ENCODE measurements at places on chromosomes 2 and 18.

GRCh38 chr2:147424766-147425165 is 420.1 kb upstream of the ACVR2A start:
- DNase-seq = no peak

GRCh38 chr2:45731141-45731540 is 79.7 kb downstream of the PRKCE start:
- no peak for DNase-seq

GRCh38 chr2:8285081-8285480 is 396.8 kb upstream of the ID2 start:
- no peak for DNase-seq

GRCh38 chr2:79985571-79985970 is 319.0 kb downstream of the LRRTM1 start:
- no peak for DNase-seq

DNA sequence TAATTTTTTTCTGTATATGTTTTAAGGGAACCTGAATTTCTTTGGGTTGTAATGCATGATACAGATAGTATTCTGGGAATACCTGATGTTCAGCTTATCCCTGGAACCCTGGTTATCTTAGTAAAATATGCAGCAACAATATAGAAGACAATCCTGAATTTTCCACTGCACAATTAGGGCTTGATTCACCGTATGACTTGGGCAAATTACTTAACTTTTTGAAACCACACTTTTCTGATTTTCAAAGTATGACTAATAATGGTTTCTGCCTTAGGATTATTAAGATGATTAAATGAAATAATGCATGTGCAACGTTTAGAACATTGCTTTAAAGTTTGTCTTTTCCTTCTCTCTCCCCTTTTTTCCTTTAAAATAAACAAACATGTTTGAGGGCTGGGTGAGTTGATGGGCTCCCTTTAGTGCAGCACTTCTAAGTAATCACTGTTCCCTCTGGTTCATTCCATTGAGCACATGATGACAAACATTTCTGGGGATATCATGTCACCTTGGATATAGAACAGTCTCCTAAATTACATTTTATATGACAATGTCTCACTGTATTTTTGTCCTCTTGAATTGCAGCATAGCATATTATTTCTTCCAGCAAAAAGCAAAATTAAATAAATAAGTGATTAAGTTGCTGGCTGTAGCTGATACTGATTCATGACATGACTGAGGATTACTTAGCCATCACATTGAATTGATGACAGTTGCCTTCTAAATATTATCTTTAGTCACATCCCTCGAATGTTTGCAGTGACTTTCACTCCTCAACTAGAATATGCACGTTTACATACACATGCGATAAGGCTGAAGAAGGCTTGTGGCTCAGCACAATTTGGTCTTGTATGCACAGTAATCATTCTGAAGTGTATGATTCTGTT is 254.5 kb downstream of the NEDD4L start:
- DNase-seq = no peak

GRCh38 chr2:240445961-240446663 is 10.6 kb downstream of the GPC1 start:
- no peak for DNase-seq

DNA sequence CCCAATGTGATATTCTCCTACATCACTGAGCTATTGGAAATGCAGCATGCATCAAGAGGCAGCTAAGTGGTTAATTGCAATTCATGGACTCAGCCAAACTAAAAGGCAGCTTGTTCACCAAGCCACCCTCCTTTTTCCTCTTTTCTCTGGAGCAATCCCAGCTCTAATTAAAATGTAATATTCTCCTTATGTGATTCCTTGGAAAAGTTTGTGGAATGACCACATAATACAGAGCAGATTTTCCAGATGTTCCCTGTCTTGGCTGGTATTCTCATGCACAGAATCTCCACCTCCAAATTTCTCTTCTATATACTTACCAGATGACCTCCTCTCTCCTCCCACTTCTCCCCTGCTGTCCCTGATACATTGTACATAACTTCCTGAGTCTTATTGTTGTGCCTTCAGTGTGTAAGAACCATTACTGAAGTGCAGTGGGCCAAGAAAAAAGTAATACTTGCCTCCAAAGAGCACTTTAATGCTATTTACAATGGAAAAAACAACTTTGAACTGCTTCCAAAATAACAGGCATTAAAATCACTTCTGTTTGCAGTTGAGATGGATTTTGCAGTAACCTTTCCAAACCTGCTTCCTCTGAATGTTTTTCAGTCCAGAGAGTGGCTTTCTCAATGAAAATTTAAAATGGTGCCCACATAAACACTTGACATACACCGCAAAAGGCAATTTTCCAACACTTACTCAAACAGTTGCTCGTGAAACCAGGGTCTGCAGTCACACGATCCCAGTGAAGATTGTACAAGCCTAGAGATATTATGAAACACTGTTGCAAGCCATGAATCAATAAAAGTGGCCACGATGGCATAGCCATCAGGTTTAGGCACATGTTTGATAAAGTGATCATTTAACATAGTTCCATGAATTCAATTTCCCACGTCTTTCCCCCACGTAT is 258.0 kb downstream of the MTX2 start:
- no peak for DNase-seq

DNA sequence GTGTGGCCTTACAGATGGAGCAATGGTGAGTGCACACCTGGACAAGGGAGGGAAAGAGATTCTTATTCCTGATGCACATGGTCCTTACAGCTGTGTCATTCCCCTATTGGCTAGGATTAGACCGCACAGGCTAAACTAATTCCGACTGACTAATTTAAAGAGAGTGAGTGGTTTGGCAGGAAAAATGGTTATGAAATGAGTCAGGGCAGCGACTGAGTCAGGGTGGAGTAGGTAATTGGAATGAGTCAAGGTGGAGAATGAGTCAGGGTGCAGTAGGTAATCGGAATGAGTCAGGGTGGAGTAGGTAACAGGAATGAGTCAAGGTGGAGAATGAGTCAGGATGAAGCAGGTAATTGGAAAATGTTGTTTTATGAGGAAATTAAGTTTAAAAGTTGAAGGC is 1353.7 kb upstream of the LRRTM1 start:
- no peak for DNase-seq

DNA sequence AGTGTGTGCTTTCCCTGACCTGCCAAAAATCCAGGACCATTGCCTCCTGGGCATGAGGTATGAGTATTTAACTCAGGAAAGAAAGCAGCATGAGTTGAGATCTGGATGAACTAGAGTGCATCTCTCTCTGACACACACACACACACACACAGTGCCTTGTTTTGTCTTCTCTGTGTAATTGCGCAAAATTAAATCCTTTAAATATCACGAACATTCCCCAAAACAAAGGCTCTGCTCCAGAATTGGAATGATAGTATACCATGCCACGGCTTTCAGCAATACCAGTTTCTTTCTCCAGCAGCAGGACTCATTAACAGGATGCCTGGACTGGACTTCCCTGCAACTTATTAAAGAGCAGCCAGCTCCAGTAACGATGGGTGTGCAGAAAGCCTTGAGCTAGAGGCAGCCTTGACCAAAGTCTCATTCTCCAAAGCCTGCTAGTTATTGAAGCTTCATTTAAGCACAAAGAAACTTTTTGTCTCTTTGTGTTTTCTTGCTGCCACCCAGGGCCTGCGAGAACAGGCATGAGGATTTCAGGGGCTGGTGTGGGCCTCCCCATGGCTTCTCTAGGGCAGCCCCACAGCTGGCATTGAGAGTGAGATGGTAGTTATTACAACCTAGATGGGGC is 101.7 kb downstream of the NRP2 start:
- DNase-seq = no peak

GRCh38 chr2:204681412-204681811 is 136.1 kb downstream of the PARD3B start:
- DNase-seq = no peak

GRCh38 chr2:176601066-176601465 is 331.8 kb downstream of the MTX2 start:
- no peak for DNase-seq

DNA sequence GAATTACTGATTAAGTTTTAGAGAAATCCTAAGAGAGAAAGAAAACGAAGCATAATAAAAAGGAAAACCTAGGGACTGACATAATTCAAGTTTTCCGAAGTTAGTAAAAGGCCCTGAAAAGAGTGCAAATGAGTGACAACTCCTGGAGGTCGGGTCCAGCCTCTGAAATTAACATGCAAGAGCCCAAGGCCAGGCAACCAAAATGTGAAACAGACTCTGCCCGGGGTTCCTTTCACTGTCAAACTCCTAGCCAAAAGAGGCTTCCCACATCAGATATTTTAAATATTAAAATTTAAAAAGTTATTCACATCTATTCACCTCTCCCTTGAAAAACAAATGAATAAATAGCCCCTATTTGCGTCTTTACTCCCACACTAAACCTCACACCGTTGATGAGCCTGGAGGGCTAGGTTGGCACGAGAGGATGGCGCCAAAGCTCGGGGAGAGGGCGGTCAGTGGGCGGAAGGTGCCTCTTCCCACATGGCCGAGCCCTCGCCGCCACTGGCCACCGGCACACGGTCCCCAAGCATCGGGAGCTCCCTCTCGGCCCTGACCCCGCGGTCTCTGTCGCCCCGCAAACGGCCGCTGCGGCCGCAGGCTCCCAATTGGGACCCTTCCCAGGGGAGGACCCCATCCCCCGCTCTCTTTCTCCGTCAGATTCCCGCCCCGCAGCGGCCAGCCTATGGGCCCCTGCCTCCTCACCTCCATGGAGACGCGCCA is 630 bp downstream of the PPM1G start:
- no peak for DNase-seq

DNA sequence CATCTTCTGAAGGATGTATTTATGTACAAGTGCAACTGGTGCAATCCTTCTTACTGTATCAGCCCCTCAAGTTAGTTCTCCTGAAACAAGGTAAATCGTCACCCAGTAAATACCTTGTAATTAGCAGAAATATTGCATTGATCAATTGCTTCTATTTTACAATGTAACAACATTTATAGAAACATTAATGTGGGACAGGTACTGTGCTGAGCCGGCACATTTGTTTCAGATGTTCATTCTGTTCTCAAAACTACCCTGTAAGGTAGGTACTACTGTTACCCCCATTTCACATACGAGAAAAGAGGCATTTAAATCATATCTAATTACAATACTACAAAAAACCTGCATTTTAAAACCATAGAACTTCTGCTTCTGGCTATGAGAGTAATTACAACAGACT is 19.5 kb downstream of the RTN4 start:
- DNase-seq = no peak

DNA sequence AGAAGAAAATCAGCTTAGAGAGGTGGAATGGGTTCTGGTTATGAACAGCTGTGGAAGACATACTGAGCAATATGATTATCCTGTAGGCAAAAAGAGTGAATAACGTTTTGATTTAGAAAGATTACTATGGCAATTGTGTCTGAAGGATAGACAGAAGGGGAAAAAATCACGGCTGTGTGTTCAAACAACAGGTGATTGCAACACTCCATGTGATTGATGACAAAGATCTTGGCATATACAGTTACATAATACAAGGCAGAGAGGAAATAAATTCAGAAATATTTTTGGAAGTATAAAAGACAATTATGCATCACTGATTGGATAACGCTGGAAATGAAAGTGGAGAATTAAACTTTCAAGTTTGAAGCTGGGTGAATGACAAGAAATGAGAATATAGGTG is 58.5 kb upstream of the KCNJ3 start:
- DNase-seq = no peak

GRCh38 chr2:21083482-21083881 is 39.6 kb upstream of the APOB start:
- no peak for DNase-seq

DNA sequence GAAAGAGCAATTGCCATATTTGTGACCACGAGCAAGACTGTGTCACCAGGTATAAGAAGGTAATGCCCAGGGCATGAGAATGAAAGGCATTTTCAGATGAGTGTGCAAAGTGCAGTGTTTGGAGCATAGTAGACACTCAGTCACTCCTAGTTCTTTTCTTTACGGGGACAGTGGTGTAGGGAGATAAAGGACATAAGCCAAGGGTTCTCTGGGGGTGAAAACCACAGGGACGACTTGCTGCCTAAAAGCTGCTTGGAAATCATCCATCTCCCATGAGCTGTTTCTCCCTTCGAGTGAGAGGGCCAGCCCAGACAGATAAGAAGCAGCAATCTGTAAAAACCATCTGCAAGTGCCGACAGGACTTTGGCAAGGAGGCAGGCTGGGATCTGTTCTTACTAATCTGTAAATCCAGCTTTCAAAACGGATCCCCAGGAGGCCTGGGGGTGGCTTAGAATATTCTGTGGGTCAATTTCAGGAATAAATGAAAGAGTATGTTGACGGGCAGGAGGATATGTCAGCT is 221.6 kb downstream of the LPIN1 start:
- no peak for DNase-seq

Measured in activated CD8-positive, alpha-beta memory T cell treated with anti-CD3 and anti-CD28 coated beads, Interleukin-2, amount 50 U/mL, for 4 hours (primary cell).